ENCODE measurements at places on chromosomes 1 and 21.

GRCh38 chr1:157292809-157293564 is 154.8 kb upstream of the ETV3 start:
- DNase-seq = no peak

DNA sequence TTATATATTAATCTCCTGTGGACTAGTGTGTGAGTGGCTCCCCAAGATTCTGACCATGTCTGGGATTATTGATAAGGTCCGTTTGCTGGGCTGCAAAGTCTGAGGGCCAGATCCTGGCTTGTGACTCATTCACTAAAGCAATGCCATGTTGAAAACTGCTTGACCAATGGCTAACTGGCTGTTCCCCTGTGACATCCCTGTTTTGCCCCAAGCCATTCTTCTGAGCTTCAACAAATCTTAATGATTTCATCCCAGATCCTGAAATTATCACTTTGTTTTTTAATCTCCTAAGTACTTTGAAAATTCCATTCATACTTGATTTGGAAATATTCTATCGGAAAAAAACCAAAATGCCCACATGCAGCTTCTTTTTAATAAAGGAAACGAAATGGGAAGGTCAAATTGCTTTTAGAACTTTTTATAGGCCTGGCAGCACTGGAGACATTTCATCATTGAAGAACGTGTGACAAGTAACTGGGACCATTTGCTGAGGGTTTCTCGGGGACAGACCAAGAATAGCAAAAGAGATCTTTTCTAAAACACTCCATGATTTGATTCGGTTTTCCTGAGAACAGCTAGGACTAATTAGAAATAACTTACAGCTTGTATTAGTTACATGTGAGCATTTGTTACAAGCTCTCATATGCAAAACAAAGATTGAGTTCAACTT is 121.3 kb downstream of the TGFB2 start:
- DNase-seq = no peak

GRCh38 chr1:152328801-152329391 is 3.9 kb upstream of the FLG start:
- no peak for DNase-seq

- DNase-seq = no peak
Measured at GRCh38 chr1:41810446-41810845, 108.3 kb downstream of the HIVEP3 start.

DNA sequence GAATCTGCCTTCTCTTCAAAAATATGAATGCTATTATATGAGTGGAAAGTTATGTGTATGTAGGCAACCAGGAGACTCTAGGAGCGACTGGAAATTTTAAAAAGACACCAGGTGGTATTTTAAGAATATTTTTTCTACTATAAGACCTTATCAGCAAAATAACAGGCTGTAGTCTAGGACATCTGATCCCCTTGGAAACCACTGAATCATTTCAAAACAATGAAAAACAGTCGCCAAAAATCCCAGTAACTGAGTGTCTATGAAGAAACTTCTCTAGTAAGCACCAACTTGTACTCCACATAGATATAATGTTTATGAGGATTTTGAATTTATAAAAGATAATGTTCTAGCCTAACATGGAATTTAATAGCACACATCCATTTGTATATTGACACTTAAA is 358.5 kb downstream of the GPATCH2 start:
- no peak for DNase-seq

- DNase-seq = no peak
Measured at GRCh38 chr1:58143972-58144697, 402.4 kb downstream of the OMA1 start.

Data from activated gamma-delta T cell (primary cell).